GM23338 (cell line): ENCODE measurements at places on chromosomes 11 and 22. TPM values are rescaled to one million over a fixed set of nuclear protein-coding genes. Genes with fewer than 3 reads are reported as not detected.

GRCh38 chr11:130380778-130381177, 47.6 kb downstream of the ADAMTS8 start:
- H3K4me3 ChIP-seq, result no peak overlapping the region
- DNase-seq, result no peak
- peaks cover 35% of the 10 kb centered on the region for H3K4me1 ChIP-seq
- no peaks in the 10 kb centered on the region for H3K27me3 ChIP-seq
- no peaks in the 10 kb centered on the region for H3K36me3 ChIP-seq
- no peak overlapping the region for H3K27ac ChIP-seq

GRCh38 chr11:2930704-2931419, 1.6 kb upstream of the PHLDA2 start:
- H3K27ac ChIP-seq, result 0 out of 2 replicates have a peak overlapping the region, but pooled peaks have one; percentile 55
- peaks cover 41% of the 10 kb centered on the region for H3K27me3 ChIP-seq
- peak overlapping the region; percentile 67 for H3K4me3 ChIP-seq
- H3K4me1 ChIP-seq, result peaks cover 10% of the 10 kb centered on the region; the same call in 1 of the 2 replicates
- H3K36me3 ChIP-seq, result no peaks in the 10 kb centered on the region
- DNase-seq, result peak; percentile 94

MS4A15 gene
- polyA plus RNA-seq, result 0.14 and 0.44 TPM in 2 replicates

CNIH2 gene
- 4.3 and 7.9 TPM in 2 replicates for polyA plus RNA-seq
